Activated CD4-positive, alpha-beta T cell treated with anti-CD3 and anti-CD28 coated beads, Interleukin-2, amount 10 ng/mL, durations not matched to agents 24 days and 14 days (primary cell): ENCODE measurements at places on chromosomes 16 and 17.

DNA sequence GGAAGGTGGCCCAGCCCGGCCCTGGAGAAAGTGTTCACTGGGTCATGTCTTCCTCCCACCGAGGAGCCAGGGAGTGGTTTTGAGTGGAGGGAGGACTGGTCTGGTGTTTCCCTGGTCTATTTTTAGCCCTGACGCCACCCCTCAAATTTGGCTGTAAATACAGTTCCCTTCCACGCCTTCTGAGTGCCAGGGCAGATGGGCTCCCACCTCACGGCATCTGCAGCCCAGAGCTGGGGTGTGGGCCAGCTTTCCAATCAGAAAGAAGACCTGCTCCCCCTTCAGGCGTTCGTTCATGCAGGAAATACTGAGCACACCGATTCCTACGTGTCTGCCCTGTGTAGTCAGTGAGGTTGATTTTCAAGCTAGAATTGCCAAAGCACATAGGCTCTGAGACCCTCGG, 53.7 kb downstream of the SNX20 start:
- DNase-seq = peak; percentile 79

GRCh38 chr16:76670125-76670857, 393.1 kb downstream of the CNTNAP4 start:
- DNase-seq = no peak

DNA sequence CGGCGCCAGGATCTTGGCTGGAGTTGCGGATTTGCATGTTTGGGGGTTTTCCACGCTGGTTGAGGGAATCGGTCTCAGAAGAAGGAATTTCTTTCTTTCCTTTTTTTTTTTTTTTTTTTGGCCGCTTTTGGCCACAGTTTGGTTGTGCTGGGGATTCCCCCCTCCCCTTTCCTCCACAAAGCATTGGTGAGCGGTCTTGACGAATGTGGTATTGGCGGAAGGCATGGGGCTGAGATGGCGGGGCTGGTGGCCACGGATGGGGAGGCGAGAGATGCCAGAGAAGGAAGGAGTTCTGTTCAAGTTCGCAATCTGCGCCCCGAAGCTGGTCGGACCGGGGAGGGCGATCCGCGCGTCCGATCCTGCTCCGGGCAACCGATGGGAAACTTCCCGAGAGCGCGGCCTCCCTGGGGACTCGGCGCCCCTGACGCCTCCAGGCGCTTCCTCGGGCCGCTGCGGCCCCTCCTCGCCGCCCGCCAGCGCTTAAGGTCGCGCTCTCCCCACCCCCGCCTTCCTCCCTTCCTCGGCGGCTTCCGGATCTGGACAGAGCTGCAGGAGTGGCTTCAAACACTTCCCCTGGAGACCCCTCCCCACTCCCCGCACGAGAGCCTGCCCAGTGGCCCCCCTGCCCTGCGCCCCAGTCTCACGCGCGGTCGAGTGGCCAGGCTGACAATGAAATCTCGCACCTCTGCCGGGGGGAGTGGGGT, 43.2 kb downstream of the RAI1 start:
- peak; percentile 73 for DNase-seq

DNA sequence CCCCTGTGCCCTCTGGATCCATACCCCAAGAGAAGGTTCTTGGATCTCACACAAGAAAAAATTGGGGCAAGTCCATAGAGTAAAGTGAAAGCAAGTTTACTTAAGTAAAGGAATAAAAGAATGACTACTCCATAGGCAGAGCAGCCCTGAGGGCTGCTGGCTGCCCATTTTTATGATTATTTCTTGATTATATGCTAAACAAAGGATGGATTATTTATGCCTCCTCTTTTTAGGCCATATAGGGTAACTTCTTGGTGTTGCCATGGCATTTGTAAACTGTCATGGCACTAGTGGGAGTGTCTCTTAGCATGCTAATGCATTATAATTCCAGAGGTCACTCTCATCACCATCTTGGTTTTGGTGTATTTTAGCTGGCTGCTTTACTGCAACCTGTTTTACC, 70.8 kb downstream of the NLK start:
- DNase-seq = no peak

- DNase-seq = peak; percentile 90
Measured at GRCh38 chr17:75250009-75250471, 11.4 kb downstream of the GGA3 start.

- DNase-seq = peak; percentile 63
Measured at GRCh38 chr16:10619271-10619849, 39.0 kb upstream of the EMP2 start.

- no peak for DNase-seq
Measured at GRCh38 chr17:73974536-73974935, 228.9 kb upstream of the RPL38 start.

GRCh38 chr16:81823111-81823510, 44.0 kb downstream of the PLCG2 start:
- DNase-seq = no peak

GRCh38 chr16:50440531-50440930, 71.7 kb upstream of the BRD7 start:
- no peak for DNase-seq
